ENCODE measurements at places on chromosomes 4 and X.

GRCh38 chrX:20215565-20215964 is 51.1 kb downstream of the RPS6KA3 start:
- H3K27ac ChIP-seq: no peak overlapping the region
- no peaks in the 10 kb centered on the region for H3K27me3 ChIP-seq
- peaks cover 7% of the 10 kb centered on the region for H3K4me1 ChIP-seq
- DNase-seq: no peak
- no peaks in the 10 kb centered on the region for H3K36me3 ChIP-seq

DNA sequence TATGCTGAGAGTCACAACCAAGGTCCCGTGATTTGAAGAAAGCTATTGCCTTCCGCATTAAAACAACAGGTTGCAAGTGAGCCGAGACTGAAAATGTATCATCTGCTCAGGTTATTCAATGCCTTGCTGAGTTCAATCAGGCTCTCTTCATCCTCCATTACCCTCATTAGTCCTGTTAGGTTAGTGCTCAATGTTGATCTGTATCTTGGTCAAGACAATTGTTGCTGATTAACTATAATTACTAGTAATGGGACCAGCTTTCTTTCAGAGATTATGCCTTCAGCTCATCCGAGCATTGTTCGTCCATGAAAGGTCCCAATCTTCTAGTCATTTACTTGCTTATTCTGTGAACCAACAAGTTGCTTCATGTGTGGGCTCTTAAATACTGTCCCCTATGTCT is 534.6 kb upstream of the FAM241A start:
- DNase-seq: no peak
- H3K4me3 ChIP-seq: no peak overlapping the region
- no peaks in the 10 kb centered on the region for H3K4me1 ChIP-seq
- no peak overlapping the region for H3K27ac ChIP-seq

- no peak overlapping the region for H3K4me3 ChIP-seq
- H3K4me1 ChIP-seq: peaks cover 25% of the 10 kb centered on the region
- peaks cover 5% of the 10 kb centered on the region for H3K27me3 ChIP-seq
- H3K36me3 ChIP-seq: no peaks in the 10 kb centered on the region
- peak overlapping the region; percentile 45 for H3K27ac ChIP-seq
Measured at GRCh38 chrX:41108463-41109205, 23.4 kb downstream of the USP9X start.

DNA sequence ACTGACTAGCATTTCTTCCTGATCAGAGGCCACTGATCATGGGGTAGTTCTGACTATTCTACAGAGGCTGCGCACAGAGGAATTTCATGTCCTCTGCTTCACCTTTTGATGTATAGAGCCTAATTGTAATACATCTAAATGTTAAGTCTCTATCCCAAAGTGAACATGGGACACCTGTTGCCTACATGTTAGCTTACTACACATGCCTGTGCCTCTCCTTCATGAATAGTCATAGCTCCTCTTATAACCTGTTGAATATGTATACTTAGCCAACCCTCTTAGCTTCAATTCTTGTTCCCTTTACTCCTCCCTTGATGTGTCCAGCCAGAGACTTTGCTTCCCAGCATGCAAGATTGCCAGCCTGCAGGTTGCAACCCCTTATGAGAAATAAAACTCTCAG is 9.6 kb upstream of the THOC2 start:
- no peak overlapping the region for H3K4me3 ChIP-seq
- DNase-seq: no peak
- H3K27ac ChIP-seq: no peak overlapping the region
- no peaks in the 10 kb centered on the region for H3K4me1 ChIP-seq
- no peaks in the 10 kb centered on the region for H3K36me3 ChIP-seq
- no peaks in the 10 kb centered on the region for H3K27me3 ChIP-seq

DNA sequence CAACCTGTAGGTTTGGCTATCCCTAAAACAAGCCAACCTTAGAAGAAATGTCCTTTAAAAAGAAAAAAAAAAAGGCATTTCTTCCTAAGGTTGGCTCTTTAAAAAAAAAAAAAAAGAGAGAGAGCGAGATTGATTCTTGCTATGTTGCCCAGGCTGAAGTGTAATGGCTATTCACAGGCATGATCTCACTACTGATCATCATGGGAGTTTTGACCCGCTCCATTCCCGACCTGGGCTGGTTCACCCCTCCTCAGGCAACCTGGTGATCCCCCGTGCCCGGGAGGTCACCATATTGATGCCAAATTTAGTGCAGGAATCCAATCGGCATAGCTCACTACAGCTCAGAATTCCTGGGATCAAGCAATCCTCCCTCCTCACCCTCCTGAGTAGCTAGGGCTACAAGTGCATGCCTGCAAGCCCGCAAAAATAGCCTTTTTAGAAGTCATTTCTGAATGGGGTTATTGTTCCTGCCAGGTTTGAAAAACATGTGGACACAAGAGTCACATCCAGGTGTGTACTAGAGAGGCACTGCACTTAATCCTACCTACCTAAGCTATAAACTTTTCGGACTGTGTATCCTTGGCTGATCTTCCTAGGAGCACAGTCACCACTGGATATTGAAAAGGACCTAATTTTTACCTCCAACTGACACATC is 61.4 kb upstream of the ZCCHC13 start:
- H3K27ac ChIP-seq: no peak overlapping the region
- no peaks in the 10 kb centered on the region for H3K27me3 ChIP-seq
- peaks cover 19% of the 10 kb centered on the region for H3K36me3 ChIP-seq

DNA sequence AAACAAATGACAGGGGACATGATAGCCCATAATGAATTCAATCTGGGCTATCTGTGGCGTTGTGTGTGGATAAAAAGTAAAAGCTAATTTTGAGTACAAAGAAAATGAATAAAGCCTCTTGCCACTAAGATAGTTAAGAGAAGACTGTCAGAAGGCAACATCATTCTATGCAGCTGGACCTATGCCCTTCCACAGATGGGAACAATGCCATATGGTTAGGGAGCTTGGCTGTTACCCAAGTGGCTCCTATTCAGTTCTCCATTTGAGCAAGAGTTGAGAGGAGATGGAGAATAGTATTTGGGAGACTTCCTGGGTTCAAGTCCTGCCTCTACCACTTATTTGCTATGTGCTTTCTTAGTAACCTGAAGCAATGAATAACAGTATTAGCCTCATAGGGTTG is 107.7 kb downstream of the ANXA3 start:
- no peaks in the 10 kb centered on the region for H3K27me3 ChIP-seq
- H3K27ac ChIP-seq: no peak overlapping the region
- H3K4me1 ChIP-seq: peaks cover 58% of the 10 kb centered on the region
- H3K4me3 ChIP-seq: no peak overlapping the region

GRCh38 chrX:154600759-154601374 is 15.9 kb downstream of the CTAG1A start:
- H3K4me1 ChIP-seq: peaks cover 31% of the 10 kb centered on the region
- DNase-seq: peak; percentile 71

DNA sequence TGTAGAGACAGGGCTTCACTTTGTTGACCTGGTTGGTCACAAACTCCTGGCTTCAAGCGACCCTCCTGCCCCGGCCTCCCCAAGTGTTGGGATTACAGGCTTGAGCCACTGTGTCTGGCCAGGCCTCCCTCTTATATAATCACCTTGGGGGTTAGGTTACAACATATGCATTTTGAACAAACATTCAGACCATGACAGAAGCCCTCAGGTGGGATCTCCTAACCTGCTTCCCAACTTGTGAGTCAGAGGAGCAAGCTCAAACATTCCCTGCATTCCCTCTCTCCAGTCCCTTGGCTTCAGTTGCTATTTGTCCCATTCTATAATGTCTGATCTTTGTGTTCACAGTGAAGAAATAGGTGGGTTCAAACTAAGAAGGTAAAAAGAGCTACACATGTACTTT is 76.5 kb upstream of the NRK start:
- no peaks in the 10 kb centered on the region for H3K4me1 ChIP-seq
- H3K27me3 ChIP-seq: peaks cover 3% of the 10 kb centered on the region
- no peaks in the 10 kb centered on the region for H3K36me3 ChIP-seq
- DNase-seq: no peak

GRCh38 chr4:15888515-15888914 is 50.0 kb downstream of the FGFBP1 start:
- H3K4me1 ChIP-seq: no peaks in the 10 kb centered on the region
- H3K27ac ChIP-seq: no peak overlapping the region
- H3K4me3 ChIP-seq: no peak overlapping the region
- H3K36me3 ChIP-seq: no peaks in the 10 kb centered on the region

GRCh38 chr4:127018381-127018780 is 614.4 kb upstream of the INTU start:
- no peak overlapping the region for H3K27ac ChIP-seq
- no peaks in the 10 kb centered on the region for H3K27me3 ChIP-seq
- no peaks in the 10 kb centered on the region for H3K4me1 ChIP-seq
- H3K36me3 ChIP-seq: no peaks in the 10 kb centered on the region

GRCh38 chr4:87030124-87030523 is 95.3 kb downstream of the AFF1 start:
- peaks cover 55% of the 10 kb centered on the region for H3K4me1 ChIP-seq
- H3K36me3 ChIP-seq: no peaks in the 10 kb centered on the region
- H3K4me3 ChIP-seq: no peak overlapping the region
- no peak for DNase-seq
- H3K27ac ChIP-seq: no peak overlapping the region

DNA sequence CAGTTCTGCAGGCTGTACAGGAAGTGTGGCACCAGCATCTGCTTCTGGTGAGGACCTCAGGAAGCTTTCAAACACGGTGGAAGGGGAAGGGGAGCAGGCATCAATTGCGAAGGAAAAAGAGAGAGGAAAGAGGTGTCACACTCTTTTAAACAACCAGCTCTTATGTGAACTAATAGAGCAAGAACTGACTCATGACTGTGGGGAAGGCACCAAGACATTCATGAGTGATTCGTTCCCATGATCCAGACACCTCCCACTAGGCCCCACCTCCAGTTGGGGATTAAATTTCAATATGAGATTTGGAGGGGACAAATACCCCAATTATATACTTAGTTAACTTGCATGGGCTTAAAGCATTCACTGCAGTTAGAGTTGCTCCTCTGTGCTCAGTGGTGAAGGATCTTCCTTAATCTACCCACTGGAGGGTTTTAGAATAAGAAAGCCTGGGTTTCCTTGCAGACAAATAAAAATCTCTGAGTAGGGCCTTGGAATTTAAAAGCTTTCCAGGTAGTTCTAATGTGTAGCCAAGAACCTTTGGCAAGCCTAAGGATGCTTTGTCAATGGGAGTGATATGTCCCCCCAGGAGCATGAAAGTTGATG is 60.0 kb downstream of the SYNPO2 start:
- H3K27me3 ChIP-seq: no peaks in the 10 kb centered on the region
- H3K4me1 ChIP-seq: peaks cover under 1% of the 10 kb centered on the region
- no peak for DNase-seq
- no peak overlapping the region for H3K27ac ChIP-seq
- no peak overlapping the region for H3K4me3 ChIP-seq

- H3K36me3 ChIP-seq: no peaks in the 10 kb centered on the region
- H3K27me3 ChIP-seq: no peaks in the 10 kb centered on the region
- DNase-seq: no peak
- peak overlapping the region; percentile 45 for H3K27ac ChIP-seq
- H3K4me3 ChIP-seq: peak overlapping the region; percentile 63
Measured at GRCh38 chr4:137541876-137542646, 9.8 kb upstream of the PCDH18 start.

- H3K27ac ChIP-seq: no peak overlapping the region
- DNase-seq: no peak
- no peaks in the 10 kb centered on the region for H3K36me3 ChIP-seq
- H3K27me3 ChIP-seq: peaks cover 31% of the 10 kb centered on the region
- H3K4me3 ChIP-seq: peak overlapping the region; percentile 78
Measured at GRCh38 chr4:83536362-83537272, 709 bp downstream of the GPAT3 start.

DNA sequence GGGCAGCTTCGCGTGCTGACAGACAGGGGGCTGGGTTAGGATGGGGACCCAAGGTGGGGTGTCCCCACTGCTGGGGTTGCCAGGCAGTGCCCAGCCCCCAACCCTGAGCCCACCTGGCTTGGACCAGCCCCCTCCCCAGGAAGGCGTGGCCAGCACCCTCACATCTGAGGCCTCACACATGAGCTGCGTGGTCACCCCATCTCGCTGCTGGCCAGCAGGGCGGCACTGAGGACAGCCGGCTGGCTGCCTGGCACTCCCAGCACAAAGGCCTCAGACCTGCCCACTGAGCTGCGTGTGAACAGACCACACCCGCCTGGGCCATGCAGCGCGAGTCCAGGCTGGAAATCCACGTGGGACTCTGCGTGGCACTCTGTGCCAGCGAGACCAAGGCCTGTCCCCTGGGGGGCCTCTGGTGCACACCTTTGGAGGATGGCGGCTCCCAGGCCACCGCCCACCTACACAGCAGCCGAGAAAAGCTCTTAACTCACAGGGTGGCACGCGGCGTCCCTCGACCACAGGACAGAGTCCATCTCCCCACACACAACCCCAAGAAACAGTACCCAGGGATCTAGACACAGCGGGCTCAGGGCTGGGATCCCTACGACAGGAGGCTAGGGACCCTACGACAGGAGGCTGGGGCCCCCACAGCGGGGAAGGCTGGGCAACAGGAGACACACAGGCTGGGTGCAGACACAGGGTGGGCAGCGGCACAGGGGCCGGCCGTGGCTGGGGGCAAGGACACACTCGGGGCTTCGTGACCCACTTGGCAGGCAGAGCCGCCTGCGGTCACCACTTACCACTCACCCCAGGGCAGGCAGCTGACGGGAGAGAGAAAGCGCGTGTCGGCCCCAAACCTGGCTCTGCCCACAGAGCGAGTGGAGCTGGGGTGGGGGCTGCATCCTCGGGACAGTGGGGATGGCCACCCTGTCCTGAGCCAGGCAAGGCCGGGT is 9.8 kb downstream of the DGKQ start:
- H3K27me3 ChIP-seq: no peaks in the 10 kb centered on the region
- H3K36me3 ChIP-seq: peaks cover 14% of the 10 kb centered on the region
- H3K27ac ChIP-seq: no peak overlapping the region
- H3K4me3 ChIP-seq: no peak overlapping the region
- peak; percentile 88 for DNase-seq

DNA sequence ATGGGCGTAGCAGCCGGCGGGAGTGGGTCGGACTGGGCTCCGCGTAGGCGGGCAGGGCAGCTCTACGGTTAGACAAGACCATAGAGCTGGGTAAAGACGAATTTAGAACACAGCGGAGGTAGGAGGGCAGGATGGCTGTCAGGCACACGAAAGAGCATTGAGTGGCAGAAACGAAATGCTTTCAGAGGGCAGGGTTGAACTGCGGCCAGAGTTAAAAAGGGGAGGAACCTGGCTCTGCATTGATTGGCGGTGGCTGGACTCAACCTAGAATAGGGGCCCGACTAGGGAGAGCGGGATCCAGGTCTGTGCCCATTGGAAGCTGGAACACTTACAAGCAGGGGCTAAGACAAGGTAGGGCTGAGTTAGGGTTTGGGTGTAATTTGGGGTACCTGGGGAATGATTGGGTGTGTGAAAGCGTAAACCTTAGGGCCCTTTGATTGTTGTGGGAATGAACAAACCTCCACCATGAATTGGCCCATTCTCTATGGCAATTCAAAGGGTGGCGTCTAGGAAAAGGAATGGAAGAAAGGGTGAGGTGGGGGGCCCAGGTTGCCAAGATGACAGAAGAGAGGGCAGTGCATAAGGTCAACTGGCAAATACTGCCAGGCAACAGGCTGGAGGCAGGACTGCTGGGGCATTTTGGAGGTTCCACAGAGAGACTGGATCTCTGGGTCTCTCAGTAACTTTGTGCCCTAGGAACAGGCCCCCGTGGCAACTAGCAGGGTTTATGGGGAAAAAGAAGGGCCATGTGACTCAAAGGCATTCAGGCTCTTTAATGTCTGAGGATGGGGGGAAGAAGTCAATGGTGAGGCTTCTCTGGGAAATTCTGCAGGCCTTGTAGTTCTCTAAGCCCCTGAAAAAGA is 911 bp upstream of the ELK1 start:
- peak overlapping the region; percentile 73 for H3K27ac ChIP-seq
- H3K4me1 ChIP-seq: peaks cover 13% of the 10 kb centered on the region
- H3K36me3 ChIP-seq: peaks cover 18% of the 10 kb centered on the region

GRCh38 chr4:88919056-88919455 is 137.9 kb downstream of the FAM13A start:
- H3K4me1 ChIP-seq: no peaks in the 10 kb centered on the region
- no peaks in the 10 kb centered on the region for H3K36me3 ChIP-seq
- H3K4me3 ChIP-seq: no peak overlapping the region
- no peaks in the 10 kb centered on the region for H3K27me3 ChIP-seq
- H3K27ac ChIP-seq: no peak overlapping the region
- no peak for DNase-seq
